Naive B cell (primary cell): ENCODE measurements at places on chromosomes 5 and 9.

- no peak for DNase-seq
These were observed 7.4 kb downstream of the FGF1 start for GRCh38 chr5:142678529-142678928.

DNA sequence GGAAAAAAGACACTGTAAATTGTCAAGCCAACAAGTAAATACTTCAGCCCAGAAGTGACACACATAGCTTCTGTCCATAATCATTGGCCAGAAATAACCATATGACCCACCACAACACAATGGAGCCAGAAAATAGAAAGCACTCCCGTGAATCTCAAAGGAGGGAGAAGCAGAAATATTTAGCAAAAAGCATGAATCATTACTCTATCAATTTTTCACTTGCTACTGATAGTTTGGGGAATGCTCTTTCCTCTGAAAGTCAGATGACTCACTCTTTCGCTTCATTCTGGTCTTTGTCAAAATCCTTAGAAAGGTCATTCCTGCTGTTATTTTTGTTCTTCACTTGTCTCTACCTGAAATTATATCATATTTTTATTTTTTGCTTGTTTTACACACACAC, 312.6 kb downstream of the TMEM232 start:
- DNase-seq = no peak

GRCh38 chr9:138063785-138064184, 186.2 kb downstream of the CACNA1B start:
- no peak for DNase-seq

DNA sequence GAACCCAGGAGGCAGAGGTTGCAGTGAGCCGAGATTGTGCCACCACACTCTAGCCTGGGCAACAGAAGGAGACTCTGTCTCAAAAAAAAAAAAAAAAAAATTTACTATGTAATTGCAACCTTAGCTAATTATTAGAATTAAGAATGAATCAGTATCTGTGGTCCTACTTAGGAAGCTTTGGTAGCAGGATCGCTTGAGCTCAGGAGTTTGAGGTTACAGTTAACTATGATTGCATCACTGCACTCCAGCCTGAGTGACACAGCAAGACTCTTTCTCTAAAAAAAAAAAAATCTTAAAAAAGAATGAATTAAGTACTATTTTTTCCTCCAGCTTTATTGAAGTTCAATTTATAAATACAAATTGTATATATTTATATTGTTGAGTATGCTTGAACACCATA, 16.7 kb downstream of the NDUFAF2 start:
- no peak for DNase-seq

GRCh38 chr5:56588636-56589480, 226.5 kb upstream of the MAP3K1 start:
- peak; percentile 96 for DNase-seq

DNA sequence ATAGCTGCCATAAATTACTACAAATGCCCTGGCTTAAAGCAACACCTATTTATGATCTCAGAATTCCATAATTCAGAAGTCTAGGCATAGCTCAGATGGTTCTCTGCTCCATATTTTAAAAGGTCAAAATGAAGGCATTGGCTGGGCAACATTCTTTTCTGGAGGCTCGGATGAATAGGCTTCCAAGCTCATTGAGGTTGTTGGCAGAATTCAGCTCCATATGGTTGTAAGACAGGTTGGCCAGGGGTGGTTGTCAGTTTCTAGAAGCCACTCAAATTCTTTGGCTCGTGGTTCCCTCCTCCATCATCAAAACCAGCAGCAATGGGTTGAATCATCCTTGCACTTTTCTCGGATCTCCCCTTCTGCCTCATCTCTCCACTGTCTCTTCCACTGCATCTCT, 49.4 kb downstream of the TGFBR1 start:
- DNase-seq = no peak

GRCh38 chr5:146399481-146399880, 47.7 kb upstream of the TCERG1 start:
- DNase-seq = no peak

- DNase-seq = no peak
These were observed 586.3 kb downstream of the RAB3C start for GRCh38 chr5:59169081-59169767.

DNA sequence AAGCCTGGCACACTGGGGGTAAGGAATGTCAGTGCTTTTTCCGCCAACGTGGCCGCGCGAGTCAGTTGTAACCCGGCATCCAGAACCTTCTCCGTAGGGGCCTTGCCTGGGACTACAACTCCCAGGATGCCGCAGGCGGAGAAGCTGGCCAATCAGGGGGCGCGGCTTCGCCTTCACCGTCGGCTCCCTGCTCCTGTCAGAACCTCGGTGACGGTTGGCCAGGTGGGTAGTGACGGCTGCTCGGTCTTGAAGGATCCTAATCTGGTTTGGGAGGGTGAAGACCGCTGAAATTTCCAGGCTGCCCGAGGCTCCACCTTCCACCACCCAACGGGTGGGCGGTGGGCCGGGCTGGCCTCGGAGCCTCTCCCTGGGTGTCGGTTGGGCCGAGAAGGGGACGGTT, at the start of gene C5orf58:
TSS of gene C5orf58 (plus strand) at position 200 of the 400 bp plus-strand sequence. CDS start 1,992 bp downstream, outside the sequence.
- no peak for DNase-seq

DNA sequence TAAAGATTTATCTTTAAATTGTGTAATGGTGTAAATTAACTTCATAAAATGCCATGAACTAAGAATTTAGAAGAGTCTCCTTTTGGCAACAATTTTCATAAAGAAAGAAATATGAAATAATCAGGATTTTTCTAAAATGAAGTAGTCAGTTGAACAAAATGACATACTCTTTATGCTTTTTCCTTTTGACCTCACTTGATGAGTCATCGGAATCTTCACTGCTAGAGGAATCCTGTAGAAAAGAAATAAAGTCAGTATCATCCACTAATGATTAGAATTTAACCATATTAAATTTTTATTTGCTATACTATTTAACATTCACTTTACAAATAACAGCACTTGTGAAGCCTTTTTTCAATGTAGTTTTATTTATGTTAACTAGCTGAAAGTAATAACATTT, 26.1 kb downstream of the CHD1 start:
- DNase-seq = no peak

DNA sequence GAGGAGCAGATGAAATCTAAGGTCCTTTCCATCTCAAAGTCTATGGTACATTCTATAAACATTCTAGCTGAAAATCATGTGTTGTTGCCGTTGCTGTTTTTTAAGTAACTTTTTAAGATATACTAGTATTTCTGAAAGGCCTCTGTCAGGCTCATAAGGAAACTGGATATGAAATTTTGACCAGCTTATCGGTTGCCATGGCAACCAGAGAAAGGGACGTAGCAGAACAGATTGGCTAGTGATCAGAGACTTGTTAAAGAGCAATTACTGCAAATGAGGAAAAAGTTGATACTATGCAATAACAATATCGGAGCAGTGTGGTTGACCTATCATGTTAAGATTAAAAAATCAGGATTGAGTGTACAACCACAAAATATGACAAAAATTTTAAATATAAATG, 57.0 kb upstream of the RNF180 start:
- no peak for DNase-seq

DNA sequence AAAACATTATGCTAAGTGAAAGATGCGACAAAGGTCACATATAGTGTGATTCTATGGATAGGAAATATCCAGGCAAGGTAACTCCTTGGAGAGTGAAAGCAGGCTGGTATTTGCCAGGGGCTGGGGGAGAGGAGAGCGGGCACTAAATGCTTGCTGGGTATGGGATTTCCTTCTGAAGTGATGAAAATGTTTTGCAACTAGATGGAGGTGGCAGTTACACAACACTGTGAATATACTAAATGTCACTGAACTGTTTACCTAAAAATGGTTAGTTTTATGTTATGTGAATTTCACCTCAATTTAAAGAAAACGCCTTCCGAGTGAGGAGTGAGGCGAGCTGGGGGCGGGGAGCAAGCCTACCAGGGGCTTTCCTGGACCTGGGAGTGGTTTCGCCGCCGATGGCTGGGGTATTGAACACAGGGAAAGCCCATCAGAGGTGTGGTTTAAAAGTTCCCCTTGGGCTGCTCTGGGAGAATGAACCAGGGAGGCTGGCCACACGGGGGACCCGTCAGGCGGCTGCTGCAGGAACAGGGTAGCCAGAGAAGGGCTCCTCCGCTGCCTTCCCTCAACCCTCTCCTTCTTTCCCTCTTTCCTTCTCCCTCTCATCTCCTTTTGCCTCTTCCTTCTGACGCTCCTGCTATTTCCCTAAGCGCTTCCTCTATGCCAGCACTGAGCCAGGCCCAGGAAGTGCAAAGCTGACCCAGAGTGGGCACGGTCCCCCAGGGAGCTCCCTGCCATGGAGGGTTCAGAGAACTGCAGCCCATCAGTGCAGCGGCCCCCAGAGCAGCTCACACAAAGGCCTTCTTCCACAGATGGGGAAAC, 4.9 kb downstream of the AKNA start:
- peak; percentile 66 for DNase-seq

GRCh38 chr5:148840531-148840930, 14.1 kb downstream of the ADRB2 start:
- no peak for DNase-seq

- DNase-seq = no peak
These were observed 171.0 kb upstream of the TUT7 start for GRCh38 chr9:86525182-86525581.

DNA sequence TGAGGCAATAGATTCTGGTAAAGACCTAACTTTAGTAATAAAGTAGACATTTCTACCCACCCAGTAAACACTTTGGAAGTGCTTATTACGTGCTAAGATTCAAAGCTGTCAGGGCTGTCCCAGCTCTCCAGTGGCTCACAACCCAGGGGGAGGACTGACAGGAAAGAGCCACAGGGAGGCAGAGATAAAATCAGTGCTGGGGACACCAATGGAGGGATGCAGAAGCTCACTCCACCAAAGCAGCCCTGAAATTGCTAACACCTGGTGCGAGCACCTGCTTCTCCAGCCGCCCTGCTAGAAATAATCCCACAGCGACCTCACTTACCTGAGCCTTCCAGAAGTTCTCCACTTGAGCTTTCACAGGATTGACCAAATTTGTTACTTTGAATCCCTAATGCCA, 501.0 kb downstream of the BNC2 start:
- DNase-seq = no peak

DNA sequence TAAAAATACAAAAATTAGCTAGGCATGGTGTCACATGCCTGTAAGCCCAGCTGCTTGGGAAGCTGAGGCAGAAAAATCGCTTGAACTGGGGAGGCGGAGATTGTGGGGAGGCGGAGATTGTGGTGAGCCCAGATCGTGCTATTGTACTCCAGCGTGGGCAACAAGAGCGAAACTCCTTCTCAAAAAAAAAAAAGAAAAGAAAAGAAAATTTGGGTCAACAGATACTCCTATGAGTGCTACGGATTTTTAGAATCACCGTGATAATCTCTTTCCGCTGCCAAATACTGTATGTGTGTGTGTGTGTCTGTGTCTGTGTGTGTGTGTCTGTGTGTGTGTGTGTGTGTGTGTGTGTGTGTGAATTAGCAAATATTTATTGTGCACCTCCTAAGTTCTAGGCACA, 64.4 kb downstream of the ARRDC3 start:
- no peak for DNase-seq
